ENCODE measurements at places on chromosomes 12 and 14.

DNA sequence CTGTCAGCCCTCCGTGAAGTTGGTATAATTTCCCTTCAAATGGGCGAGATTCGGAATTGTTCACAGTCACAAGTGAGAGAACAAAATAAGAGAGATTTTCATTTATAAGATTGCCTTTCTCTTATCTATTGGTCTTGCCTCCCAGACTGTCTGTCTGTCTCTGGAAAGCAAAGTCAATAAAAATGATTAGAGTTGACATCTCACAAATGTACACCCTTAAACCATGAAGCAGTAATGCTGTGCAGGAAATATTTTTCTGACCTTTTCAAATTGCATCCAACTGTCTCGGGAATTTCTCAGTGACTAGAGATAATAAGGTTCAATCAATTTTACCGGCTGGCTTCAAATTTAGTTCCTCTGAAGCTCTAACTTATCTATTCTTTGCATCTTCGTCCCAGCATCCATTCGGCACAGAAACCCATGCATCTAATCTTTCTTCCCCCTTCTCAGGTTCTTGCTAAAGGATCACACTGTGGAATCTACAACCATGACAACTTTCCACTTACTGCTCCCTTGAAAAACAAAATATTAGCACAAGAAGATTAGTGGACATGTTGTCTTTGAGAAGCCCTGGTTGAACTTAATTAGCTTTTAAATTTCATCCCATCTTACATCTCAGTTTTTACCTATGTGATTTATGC, 93.1 kb downstream of the RMST start:
- DNase-seq, result no peak

GRCh38 chr12:24928131-24928530, 20.8 kb downstream of the BCAT1 start:
- DNase-seq, result no peak

GRCh38 chr12:51686727-51687126, 95.7 kb downstream of the SCN8A start:
- no peak for DNase-seq

- DNase-seq, result peak; percentile 47
Measured at GRCh38 chr12:104788840-104789271, 169.2 kb downstream of the SLC41A2 start.

GRCh38 chr12:124386059-124386458, 91.2 kb downstream of the RFLNA start:
- no peak for DNase-seq

- DNase-seq, result no peak
Measured at GRCh38 chr12:103547929-103548328, 39.1 kb upstream of the STAB2 start.

GRCh38 chr14:65962952-65963351, 523.2 kb upstream of the CCDC196 start:
- DNase-seq, result no peak

- no peak for DNase-seq
Measured at GRCh38 chr12:5391653-5392052, 40.3 kb upstream of the NTF3 start.

DNA sequence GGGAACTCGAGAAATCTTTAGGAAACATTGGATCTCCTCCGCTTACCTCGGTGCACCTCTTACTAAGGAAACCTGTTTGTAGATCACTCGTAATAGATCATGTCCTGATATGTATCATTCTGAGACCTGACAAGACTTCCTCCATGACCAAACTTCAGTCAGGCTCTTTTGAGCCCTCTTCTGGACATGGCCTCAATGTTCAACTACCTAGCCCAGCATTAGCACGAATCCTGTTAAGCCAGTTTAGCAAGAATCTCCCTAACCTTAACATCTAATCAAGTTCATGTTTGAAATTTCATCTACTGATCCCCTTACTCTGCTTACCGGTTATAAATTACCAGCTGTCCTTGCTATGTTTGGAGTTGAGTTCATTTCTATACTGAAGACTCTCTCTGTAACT, 713.9 kb upstream of the USP15 start:
- no peak for DNase-seq

GRCh38 chr12:88805692-88806091, 225.4 kb upstream of the KITLG start:
- DNase-seq, result no peak

DNA sequence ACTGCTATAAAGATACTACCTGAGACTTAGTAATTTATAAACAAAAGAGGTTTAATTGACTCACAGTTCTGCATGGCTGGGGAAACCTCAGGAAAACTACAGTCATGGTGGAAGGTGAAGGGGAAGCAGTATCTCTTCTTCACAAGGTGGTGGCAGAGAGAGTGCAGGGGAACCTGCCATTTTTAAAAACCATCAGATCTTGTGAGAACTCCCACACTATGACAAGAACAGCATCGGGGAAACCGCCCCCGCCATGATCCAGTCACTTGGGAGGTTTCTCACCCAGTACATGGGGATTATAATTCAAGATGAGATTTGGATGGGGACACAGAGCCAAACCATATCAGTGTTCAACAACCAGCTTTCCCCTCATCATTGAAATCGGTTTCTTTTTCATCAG, 49.9 kb downstream of the AEBP2 start:
- DNase-seq, result no peak

GRCh38 chr12:108053512-108053911, 75.6 kb upstream of the WSCD2 start:
- no peak for DNase-seq

DNA sequence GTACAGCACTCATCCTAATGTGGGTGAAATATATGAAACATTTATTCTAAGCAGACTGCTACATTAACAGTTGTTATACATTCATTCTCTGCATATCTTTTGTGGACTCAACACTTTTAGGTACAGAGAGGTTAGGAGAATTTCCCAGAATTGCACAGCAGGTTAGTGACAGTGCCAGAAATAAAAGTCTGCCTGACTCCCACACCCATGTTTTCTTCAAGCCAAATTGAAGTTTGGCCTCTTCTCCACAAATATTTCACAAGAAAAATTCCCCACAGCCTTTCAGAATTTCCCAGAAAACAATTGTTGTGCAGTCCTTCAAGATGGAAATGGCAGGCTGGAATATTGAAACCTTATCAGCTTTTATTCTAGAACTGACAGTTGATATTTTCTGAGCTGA, 464.8 kb downstream of the RAD51B start:
- DNase-seq, result no peak

GRCh38 chr12:64678248-64678647, 68.0 kb downstream of the RASSF3 start:
- DNase-seq, result no peak

GRCh38 chr14:95504135-95505029, 12.1 kb downstream of the SYNE3 start:
- DNase-seq, result peak; percentile 54

GRCh38 chr12:19031032-19031431, 98.5 kb upstream of the PLEKHA5 start:
- DNase-seq, result no peak

DNA sequence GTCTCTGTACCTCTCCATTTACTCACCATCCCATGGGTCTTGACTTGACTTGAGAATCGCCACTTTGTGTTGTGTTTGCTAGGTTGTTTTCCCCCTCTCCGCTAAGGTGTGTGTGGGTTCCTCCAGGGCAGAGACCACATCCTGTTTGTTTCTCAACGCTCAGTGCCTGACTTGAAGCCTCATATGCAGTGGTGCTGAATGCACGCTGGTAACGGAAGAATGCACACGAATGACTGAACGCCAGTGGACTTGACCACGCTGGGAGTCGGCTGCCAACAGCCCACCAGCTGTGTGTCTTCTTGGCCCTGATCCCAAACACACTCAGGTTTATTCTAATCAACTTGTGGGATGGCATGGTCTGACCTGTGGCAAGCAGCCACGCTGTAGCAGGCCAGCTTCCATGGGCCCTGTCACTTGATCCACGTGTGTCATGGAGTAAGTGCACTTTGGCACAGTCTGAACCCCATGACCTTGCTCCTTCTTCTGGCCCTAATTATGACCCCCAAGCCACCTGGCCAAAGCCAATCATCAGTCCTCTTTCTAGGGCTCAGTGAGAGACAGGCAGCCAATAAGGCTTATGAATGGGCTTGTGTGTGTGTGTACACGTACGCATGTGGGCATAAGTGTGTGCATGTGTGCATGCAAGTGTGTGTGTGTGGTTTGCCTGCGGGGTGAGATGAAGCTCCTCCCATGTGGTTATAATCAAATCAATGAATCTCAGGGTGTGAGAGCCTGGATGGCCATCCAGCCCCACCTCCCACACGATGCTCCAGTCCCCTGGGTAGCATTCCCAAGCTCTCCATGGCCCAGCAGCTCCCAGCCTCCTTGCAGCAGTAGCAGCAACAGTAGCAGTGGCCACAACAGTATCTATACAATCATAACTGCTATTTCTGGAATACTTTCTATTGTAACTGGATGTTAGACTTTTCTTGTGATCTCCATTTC, 6.4 kb upstream of the TC2N start:
- DNase-seq, result no peak

DNA sequence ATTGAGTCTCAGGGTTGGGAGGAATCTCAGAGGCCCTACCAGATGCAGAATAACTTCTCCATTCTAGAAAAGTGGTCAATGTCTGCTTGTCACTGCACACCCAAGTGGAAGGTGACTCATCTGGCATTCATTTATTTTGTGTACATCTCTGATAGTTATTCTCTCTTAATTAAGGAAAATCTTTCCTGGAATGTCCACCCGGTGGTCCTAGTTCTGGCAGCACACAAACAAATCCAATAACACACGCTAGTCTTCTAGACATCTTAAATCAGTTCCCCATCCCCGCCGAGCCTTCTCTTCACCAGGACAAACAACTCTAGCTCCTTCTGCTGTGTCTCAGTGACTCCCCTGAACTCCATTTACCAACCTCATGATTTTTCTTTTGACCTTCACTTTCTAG, 50.0 kb upstream of the SCN8A start:
- DNase-seq, result no peak

GRCh38 chr12:42468341-42468821, 121.2 kb downstream of the PRICKLE1 start:
- DNase-seq, result no peak

DNA sequence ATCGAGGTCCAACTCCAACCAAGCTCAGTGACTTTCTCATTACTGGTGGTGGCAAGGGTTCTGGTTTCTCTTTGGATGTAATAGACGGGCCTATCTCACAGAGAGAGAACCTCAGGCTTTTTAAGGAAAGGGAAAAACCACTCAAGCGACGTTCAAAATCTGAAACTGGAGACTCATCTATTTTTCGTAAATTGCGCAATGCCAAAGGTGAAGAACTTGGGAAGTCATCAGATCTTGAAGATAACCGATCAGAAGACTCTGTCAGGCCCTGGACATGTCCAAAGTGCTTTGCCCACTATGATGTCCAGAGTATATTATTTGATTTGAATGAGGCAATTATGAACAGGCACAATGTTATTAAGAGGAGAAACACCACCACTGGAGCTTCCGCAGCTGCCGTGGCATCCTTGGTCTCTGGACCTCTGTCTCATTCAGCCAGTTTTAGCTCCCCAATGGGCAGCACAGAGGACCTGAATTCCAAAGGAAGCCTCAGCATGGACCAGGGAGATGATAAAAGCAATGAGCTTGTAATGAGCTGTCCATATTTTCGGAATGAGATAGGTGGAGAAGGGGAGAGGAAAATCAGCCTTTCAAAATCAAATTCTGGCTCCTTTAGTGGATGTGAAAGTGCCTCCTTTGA, 343.5 kb upstream of the RGS6 start:
- no peak for DNase-seq

DNA sequence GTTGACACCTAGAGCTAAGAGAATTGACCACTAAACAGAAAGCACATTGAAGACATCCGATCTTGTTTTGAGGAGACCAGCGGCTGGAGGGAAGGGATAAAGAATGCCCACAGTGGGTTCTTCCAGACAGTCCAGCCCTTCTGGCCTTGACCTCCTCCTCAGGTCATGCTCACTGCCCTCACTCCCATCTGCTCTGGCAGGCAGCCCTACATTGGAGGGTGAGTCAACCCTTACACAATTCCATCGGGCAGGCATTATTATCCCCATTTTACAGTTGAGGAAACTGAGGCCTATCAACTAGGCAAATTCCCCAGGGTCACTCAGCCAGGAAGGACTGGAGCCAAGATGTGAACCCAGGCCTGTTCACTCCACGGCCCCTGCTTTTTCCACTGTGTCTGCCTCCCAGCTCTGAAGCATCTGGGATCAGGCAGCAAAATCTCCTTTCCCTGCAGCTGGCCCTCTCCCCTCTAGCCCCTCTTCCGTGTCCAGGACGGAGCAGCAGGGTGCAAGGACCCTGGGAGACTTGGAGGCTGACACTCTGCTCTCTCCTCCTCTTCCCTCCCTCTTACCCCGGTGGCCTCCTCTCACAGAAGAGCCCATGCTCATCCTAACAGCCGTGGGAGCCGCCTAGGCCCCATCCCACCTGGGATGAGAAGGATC, 5.3 kb downstream of the SCNN1A start:
- DNase-seq, result peak; percentile 23

GRCh38 chr12:94121886-94122285, 26.5 kb upstream of the PLXNC1 start:
- DNase-seq, result no peak

DNA sequence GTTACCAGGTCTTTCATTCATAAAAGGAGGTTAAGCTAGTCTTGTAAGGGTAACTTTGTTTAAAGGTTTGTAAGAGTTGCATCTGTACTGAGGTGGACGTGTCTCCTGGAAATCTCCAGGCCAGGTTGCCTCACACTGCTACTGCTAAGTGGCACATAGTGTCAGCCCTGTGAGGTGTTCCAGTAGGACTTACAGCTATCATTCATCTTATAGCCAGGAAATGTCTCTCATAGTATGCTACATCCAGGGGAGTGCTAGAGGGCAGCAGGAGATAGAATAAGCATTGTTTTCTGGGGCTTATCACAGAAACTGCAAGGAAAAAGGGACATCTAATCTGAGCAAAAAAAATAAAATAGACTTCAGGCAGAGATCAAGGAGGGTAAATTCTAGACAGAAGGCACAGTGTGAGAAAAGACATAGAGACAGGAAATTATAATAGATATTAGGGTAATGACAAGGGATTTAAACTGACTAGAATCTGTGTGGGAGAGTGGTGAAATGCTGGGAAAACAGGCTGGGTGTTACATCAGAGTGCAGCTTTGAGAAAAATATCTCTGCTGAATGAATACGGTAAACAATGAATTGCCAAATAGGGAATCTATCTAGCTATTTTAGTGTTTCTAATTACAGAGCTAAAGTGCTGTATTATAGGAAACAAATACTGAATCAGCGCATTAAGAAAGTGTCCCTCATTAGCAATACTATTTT, 205.1 kb upstream of the ABCD2 start:
- no peak for DNase-seq

GRCh38 chr12:123894823-123895345, 77.7 kb downstream of the CCDC92 start:
- DNase-seq, result no peak

DNA sequence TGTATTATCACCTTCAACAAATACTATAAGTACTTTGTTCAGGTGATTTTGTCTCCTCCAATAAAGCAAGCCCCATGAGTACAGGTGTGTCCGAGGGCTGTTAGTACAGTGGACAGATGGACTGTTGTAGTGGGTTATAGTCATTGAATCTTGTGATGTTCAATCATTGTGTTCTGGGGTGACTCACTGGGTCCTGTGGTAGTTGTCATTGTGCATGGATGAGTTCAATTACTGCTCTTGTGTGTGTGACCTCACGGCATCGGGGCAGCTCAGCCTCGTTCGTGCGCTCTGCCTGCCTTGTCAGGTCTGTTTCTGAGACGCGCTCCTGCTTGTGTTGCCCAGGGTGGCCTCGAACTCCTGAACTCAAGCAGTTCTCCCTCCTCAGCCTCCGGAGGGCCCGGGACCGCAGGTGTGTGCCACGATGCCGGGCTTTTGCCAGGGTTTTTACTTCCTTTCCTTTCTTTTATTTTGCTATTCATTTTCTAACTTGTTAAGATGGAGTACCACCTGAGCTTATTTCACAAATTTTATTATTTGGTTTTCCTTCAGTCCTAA, 72.2 kb downstream of the DDX51 start:
- no peak for DNase-seq

- peak; percentile 63 for DNase-seq
Measured at GRCh38 chr12:53424626-53425514, 1.2 kb downstream of the AMHR2 start.

Measured in aorta (tissue), 5 donors.